ENCODE measurements at places on chromosomes 16 and 17. TPM values are rescaled to one million over a fixed set of nuclear protein-coding genes. Genes with fewer than 3 reads are reported as not detected.

- no peak for DNase-seq
Observed at GRCh38 chr17:58337210-58337599, 8.6 kb upstream of the TSPOAP1 start.

CLEC19A gene
- total RNA-seq: not detected

DNA sequence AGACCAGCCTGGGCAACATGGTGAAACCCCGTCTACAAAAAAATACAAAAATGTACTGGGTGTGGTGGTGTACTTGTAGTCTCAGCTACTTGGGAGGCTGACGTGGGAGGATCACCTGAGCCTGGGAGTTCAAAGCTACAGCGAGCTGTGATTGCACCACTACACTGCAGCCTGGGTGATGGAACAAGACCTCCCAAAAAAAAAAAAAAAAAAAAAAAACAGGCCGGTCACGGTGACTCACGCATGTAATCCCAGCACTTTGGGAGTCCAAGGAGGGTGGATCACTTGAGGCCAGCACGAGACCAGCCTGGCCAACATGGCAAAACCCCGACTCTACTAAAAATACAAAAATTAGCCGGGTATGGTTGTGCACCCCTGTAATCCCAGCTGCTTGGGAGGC is 12.7 kb upstream of the APPBP2 start:
- DNase-seq: no peak

CDK10 gene
- total RNA-seq: 84.0 TPM

DNA sequence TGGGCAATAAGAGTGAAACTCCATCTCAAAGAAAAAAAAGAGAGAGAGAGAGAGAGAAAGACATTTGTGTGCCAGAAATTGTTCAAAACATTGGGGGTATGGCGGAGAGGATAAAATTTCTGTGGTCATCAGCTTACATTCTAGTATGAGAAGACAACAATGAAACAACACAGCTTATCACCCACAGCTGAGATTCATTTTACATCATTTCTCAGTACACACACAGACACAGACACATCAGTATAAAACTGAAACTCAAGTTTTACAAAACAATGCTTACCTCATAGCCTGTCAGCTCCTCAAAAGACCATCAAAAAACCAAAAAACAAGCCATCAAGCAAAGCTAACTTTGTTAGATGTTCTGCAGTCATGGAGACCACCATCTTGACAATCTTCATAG is 31.4 kb upstream of the CNEP1R1 start:
- no peak for DNase-seq

DNA sequence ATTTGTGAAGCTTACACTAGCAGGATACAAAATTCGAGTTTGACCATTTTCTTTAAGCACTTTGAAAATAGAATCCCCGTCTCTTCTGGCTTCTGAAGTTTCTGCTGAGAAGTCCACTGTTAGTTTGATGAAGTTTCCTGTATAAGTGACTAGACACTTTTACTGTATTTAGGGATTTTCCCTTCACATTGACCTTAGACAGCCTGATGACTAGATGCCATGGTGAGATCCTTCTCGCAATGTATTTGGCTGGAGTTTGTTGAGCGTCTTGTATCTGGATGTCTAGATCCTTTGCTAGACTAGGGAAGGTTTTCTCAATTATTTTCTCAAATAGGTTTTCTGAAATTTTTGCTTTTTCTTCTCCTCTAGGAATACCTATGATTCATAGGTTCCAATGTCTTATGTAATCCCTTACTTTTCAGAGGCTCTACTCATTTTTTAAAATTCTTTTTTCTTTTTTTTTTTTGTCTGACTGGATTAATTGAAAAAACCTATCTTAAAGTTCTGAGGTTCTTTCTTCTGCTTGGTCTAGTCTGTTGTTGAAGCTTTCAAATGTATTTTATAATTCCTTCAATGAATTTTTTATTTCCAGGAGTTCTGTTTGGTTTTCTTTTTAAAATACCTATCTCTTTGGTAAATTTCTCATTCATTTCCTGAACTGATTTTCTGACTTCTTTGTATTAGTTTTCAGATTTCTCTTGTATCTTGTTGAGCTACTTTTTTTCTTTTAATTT is 63.7 kb upstream of the ABCC11 start:
- no peak for DNase-seq

- DNase-seq: no peak
Observed at GRCh38 chr16:67016143-67016542, 12.8 kb upstream of the CBFB start.

- DNase-seq: no peak
Observed at GRCh38 chr17:50352693-50353599, 7.0 kb downstream of the XYLT2 start.

TRIM37 gene
- total RNA-seq: 41.9 TPM

WWP2 gene
- 43.0 TPM for total RNA-seq

DNA sequence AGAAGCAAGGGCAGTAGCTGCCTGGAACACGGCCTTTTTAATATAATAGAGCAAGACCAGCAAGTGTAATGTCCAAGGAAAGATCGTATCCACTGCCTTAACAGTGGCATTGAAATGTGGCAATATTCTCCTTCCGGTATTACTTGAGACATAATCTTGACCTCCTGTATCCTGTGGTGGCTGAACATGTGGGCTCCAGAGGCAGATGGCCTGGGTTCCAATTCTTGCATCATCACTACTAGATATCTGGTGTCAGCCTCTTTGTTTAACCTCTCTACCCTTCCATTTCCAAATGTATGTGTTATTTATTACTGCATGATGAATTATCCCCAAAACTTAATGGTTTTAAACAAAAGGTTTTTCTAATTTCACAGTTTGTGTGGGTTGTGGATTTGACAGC is 3.5 kb upstream of the CDYL2 start:
- DNase-seq: no peak

GPR179 gene
- total RNA-seq: not detected

HSF5 gene
- 0.07 TPM for total RNA-seq

IRF8 gene
- total RNA-seq: not detected

TBC1D3G gene
- total RNA-seq: not detected

CDK3 gene
- total RNA-seq: 6.2 TPM

DNA sequence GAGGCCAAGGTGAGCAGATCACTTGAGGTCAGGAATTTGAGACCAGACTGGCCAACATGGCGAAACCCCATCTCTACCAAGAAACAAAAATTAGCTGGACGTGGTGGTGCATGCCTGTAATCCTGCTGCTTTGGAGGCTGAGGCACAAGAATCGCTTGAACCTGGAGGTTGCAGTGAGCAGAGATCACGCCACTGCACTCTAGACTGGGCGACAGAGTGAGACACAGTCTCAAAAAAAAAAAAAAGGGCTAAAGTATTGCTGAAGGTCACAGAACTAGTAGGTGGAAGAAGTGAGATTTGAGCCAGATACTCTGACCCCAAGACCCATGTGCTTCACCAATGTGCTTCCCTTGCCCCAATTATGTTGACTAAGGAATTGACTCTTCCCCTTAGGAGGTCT is 112.0 kb downstream of the NPIPB5 start:
- no peak for DNase-seq

GRCh38 chr16:11554053-11554452 is 32.7 kb downstream of the LITAF start:
- DNase-seq: no peak

GRCh38 chr16:10387188-10387617 is 1.3 kb downstream of the ATF7IP2 start:
- DNase-seq: no peak

TEX14 gene
- not detected for total RNA-seq

GRCh38 chr16:13919330-13919682 is 648 bp upstream of the ERCC4 start:
- no peak for DNase-seq

DNA sequence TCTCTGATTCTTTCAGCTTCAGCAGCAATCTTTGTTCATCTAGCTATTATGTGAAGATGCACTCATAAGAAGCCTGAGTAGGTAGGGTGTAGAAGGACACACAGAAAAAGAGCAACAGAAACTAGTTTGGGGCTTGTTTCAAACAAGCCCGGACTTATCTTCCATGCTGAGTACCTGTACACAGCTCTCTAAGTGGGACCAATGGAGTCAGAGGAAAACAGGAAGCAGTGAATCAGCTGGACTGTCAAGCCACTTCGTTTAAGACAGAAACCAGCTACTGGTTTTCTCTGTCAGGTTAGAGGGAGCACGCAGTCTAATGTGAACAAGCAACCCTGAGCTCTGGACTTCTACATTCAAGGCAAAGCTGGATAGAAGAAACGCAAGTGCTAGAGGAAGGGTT is 16.0 kb downstream of the MAP2K6 start:
- peak; percentile 80 for DNase-seq

- DNase-seq: no peak
Observed at GRCh38 chr17:74042744-74043486, 160.6 kb upstream of the RPL38 start.

DNA sequence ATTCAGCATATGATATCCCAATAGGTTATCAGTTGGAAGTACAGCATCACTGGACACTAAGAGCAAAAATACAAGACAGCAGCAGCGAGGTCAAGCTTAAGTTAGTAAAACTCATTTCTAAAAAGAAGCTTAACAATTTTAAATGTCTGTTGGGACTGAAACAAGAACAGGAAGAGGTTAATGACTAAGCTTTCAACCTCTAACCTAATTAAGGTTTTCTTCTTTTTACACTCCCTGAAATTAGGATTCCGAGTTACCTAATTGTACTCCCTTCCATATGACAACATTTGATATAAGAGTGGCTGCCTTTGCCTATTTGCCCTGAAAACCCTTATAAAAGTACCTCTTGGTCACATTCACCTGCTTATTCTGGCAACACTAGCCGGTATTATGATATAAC is 34.3 kb downstream of the CPSF4L start:
- DNase-seq: peak; percentile 26

KRTAP2-2 gene
- total RNA-seq: not detected

DNA sequence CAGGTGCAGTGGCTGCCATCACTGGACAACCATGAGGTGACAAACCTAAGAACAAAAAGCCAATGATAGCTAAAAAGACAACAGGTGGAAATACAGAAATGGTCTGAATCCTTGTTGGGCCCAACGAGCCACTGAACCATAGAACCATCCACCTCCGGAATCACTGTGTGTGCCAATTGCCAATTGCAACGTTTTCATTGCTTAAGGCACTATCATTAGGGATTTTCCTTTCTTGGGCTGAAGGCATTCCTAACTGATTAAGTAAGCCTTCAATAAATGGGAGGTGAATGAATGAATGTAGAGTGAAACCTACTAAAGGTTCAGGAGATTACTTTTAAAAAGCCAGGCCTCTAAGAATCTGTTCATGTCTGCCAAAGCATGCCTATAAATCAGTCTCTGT is 3.6 kb downstream of the USP31 start:
- peak; percentile 48 for DNase-seq

EPOP gene
- 2.9 TPM for total RNA-seq
